Endodermal cell (in vitro differentiated cells): ENCODE measurements at places on chromosomes 4 and X.

DNA sequence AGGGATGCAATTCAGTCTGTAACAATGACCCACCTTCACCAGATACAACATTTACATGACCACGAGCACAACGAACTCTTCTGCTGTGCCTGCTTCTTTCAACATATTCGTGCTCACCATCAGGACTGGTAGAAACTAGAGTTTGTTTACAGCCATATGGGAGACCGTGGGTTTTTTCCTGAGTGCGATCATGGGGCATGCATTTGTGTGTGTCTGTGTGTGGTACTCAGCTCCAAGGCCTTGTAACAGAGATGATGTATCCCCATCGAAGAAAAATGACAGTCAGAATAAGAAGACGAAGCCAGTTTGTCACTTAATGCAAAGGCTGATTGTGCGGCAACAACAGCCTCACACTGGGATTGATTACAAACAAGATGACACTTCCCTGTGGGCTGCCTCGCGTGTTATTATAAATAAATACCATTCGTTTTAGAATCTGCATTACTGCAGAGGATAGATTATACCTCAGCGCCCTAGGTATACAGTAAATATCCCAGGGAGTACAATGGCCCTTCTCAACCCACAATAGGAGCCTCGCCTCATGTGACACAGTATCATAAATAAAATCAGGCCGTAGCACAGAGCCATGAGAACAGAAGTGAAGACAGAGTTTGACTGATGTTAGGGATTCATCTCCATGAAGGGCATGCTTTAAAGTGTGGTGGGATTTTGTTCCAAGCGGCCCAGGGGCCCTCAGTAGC lies 97.3 kb upstream of the NOCT start:
- DNase-seq = no peak

GRCh38 chrX:39774774-39775328 lies 322.9 kb downstream of the BCOR start:
- DNase-seq = no peak

GRCh38 chr4:2583517-2583916 lies 47.1 kb downstream of the FAM193A start:
- no peak for DNase-seq

- peak; percentile 72 for DNase-seq
Measured at GRCh38 chr4:25861951-25862410, 807 bp downstream of the SEL1L3 start.

DNA sequence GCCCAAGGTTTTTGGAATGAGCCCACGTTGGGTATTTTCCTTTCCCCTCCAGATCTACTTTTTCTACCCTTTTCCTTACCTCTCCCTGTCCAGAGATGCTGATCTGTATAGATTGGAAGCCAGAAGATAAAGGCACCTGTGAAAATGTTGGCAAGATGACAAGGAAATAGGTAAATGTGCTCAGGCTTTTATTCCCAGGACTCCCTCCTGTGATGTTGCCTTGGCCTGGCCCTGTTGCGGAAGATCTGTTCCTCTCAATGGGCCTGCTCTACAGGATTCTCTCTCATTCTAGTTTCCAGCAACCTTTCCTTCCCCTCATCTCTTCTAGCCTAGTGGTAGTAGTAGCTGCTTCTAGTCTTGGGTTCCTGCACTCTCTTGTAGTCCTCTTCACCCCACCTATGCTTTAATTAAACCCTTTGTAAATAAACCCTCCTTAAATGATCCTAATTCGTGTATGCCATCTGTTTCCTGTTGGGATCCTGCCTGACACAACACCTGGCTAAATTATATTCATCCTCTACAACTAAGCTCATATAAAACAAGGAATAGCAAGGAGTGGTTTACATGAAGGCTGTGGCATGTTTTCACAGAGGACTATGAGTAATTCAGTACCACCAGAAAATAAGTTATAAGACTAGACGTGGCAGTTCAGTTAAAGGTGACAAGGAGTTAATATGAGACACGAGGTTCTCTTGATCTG lies 95.7 kb upstream of the MAOA start:
- no peak for DNase-seq

DNA sequence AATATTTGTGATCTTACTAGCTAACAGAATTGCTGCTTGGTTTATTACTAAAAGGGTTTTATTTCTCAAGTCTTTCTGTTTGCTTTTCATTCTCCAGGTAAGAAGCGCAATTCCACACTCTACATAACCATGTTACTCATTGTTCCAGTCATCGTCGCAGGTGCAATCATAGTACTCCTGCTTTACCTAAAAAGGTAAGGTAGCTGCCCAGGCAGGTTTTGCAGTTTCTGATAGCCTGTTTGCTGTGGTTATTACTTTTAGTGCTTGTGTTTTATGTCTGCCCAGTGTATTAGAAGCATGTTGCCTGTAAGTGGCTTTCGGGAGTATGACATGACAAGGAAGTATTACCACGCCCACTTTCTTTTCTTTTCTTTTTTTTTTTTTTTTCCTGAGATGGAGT lies 46.4 kb downstream of the IL13RA1 start:
- no peak for DNase-seq

GRCh38 chrX:10074241-10074941 lies 82.4 kb upstream of the CLCN4 start:
- DNase-seq = no peak

DNA sequence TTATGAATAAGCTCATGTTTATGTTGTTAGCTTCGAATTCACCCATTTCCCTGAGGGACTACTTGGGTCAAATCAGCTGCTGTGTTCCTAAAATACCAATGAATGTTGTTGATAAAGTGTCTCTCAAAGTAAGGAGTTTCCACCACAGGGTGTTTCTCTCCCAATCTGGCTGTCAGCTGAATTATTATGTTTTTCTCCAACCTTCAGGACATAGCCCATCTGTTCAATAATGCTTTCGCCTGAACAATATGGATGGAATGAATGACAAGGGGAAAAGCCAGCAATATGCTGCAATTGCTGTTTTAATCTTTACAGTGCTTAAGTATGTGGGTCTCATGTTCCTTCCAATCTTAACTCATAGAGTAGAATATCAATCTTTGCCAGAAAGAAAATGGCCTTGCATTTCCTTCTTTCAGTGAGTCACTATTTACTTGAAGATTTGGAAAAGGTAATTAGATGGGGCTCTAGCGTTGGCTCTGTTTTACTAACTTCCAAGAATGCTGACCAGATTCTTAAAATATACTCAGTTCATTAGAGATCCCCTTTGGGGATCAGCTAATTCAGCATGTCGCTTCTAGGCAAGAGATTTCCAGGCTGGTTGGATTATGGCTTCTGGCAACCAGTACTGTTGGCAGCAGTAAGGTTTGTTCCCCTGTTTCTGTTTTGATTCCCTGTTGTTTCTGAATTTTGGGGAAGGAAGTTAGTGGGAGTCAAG lies 410.5 kb downstream of the PPP3CA start:
- no peak for DNase-seq

DNA sequence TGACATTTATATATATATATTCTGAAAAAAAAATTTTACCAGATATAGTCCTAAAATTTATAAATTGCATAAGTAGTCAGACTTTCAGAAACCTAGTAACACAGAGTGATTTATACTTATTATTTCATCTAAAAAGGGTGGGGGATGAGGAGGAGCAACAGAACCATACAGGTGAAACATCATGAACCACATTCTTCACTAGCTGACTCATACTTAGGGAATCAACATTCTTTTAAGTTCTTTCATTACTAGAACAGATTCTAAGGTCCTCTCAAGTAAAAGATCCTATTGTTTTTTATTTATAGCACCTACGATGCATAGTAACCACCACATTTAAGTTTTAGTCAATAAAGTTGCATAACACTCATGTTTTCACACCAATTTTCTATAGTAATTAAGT lies 166.1 kb downstream of the LRBA start:
- no peak for DNase-seq

- no peak for DNase-seq
Measured at GRCh38 chr4:140353786-140354185, 19.7 kb upstream of the SCOC start.

DNA sequence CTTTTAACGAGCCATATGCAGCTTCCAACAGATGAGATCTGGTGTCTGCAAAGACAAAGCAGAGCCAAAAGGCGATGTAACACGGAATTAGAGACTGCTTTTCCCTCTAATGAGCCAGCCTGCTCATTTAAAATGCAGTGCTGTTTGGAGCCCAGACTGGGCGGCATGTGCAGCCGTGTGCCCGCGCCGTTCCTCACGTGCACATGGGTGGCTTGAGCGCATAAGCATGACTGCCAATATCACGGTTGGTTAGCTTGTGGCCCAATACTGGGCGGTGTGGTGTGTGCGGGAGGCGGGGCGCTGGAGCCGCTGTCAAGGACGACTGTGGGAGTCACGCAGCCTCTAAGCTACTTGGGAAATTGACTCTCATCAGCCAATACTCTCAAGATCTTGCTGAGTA lies 87.0 kb upstream of the SCOC start:
- no peak for DNase-seq

DNA sequence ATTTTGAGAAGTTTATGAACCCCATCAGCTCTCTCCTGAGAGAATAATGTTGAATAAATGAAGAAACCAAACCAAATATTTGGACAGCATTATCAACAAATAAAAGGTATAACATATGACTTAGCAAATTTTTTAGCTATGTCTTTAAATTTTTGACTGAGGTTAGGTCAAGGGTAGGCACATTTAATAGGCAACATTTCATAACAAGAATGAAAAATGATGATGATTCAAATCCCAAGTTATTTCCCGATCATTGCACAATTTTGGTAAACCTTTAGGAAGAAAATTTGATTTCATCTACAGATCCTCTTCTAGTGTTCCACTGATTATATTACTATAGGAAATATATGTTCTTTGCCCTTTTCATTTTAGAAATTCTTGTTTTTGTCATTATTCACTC lies 123.7 kb upstream of the TLR3 start:
- DNase-seq = no peak

DNA sequence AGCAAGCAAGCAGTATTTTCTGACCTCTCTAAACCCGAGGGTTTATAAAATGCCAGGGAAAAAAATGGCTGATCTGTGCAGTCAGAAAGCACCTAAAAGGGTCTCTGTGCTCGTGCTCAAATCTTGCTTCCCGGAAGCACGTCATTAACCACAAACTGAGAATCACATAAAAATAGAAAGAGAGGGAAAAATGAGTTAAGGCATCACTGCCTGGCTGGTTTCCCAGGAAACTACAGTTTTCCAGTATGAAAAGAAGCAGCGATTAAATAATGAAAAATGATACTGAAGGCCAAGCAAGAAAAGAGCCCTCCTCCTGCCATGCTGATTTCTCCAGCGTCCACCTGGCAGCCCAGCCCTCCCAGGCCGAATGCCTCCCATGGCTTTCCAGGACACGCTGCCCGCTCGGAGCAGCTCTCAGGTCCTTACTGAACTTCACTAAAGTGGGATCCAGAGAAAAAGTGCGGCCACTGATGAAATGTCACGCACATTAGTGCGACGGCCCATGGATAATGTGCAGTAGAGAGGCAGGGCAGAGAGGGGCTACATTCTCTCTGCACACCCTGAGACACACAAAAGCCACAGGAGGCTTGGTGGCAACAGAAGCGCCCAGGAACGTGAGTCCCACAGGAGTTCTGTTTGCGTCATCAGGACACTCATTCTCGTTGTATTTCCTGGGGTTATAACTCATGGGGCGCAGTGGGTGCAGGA lies 80.4 kb downstream of the WFS1 start:
- DNase-seq = no peak

GRCh38 chr4:138500869-138501268 lies 258.7 kb upstream of the SLC7A11 start:
- no peak for DNase-seq

DNA sequence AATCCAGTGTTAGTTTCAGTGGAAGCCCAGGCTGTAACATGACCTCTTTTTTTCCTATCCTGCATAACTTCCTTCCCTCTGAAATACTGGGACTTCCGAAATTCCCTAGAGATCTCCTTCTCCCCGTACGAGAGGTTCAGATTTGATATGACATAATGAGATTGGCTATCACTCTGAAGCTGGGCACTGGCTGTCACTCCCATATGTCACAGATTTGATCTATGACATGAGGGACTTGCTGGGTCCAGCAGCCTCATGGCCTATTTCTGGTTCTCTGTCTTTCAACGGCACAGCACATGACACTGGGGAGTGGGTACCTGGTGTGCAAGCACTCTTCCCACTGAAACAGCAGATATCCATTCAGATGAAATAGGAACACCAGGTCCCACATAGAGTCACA lies 36.7 kb downstream of the PF4 start:
- no peak for DNase-seq

DNA sequence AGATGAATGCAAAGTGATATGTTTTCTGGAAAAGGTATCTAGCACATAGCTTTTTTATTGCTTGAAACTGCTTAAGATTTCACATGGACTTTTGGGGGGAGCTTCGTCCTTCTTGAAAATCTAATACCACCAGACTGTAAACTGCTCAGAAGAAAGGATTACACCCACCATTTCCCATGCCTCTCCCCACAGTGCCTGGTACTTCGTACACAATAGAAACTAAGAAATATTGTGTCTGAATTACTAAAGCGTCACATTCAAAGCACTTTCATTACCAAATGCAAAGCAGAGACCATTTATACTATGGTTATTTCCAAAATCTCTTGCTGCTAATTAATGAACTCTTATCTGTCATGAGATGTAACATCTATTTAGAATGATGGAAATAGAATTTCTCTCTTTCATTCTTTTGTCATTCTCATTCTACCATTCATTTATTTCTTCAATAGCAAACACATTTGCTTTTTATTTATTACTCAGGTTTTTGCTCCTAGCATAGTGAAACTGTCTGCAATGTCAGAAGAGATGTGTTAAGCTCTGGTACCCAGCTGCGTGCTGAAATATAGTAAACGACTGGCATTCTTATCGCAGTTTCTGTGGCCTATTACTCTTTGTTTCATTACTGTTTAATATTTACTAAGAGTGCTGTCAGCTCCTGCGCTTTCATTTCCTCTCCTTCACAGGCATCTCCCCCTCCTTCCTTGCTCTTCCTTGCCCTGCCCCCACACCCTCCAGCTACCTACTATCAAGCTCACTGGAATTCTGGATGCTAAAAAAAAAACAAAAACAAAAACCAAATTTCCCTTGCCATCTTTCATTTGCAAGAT lies 51.4 kb upstream of the RAPGEF2 start:
- no peak for DNase-seq
